ENCODE measurements at places on chromosomes 12 and 14.

GRCh38 chr12:29858270-29858786 lies 74.6 kb upstream of the TMTC1 start:
- DNase-seq: no peak

DNA sequence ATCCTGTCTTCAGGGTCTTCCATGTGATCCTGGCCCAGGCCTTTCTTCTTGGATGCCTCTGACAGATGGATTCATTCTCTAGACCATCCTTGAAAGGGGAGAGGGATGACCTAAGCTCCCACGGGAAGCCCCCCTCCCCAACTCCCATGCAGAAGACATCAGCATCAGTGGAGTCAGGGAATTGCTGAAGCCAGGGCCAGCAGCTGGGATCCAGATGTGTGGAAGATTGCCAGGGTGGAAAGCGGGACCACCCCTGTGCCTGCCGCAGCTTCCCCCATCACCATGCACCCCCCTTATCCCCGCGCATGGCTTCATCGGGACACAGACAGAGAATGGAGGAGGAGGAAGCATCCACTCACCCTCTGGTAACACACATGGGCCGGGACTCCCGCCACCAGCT lies 183.6 kb upstream of the PRMT8 start:
- no peak for DNase-seq

- no peak for DNase-seq
These were observed 20.3 kb downstream of the PRICKLE1 start for GRCh38 chr12:42568952-42569915.

DNA sequence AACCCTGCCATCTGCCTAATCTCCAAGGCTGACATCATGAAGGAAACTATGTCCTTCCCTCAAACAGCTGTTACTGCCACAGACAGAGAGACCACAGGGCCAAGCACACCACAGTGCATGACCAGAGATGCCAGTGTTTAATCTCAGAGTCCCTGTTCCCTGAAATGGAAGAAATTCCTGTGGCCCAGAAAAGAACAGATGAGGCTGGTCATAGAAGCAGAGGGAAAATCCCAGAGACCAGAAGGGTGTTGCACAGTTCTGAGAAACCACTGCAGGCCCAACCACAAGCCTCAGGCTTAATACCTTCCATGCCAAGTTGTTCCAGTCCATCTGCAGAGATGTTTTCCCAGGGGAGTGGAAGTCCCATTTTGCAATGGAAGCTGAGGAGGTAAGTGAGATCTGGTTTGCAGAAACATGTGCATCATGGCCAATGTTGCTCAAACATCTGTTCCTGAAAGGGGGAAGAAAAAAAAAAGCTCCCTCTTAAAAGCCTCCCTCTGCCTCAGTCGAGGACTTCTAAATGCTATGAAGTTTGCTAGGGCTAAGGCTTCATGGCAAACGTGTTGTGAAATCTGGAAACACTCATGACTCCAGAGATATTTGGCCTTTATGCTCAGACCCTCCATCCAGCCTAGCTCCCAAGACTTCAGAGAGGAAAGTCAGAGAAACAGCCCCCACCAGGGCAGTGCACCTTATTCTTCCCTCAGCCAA lies 98.6 kb downstream of the SCARB1 start:
- DNase-seq: no peak

DNA sequence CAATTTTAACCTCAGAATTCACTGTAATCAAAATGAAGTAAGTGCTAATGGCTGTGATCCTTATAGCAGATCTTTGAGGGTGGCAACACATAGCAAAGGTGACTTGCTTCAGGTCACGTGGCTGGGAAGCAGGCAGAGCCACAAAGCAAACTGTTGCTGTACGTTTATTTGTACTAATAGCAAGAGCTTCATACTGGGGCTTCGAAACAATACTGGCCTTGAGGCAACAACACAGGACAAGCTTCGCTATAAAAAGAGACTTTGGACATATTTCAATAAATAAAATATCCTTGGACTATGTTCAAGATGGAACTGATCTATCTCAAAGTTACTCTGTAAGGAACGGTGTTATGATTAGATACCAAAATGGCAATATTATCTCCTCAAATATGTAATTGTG lies 44.6 kb downstream of the MSRB3 start:
- DNase-seq: no peak
